ENCODE measurements at places on chromosomes 4 and X. TPM values are rescaled to one million over a fixed set of nuclear protein-coding genes. Genes with fewer than 3 reads are reported as not detected.

The RNF175 gene
- total RNA-seq: not detected

The TCEAL1 gene
- total RNA-seq: 22.8 TPM

The LINC00632 gene
- total RNA-seq: 20.6 TPM

The CTAG2 gene
- total RNA-seq: not detected

The SPOCK3 gene
- not detected for total RNA-seq

The PCDH11X gene
- total RNA-seq: not detected

The FAM184B gene
- not detected for total RNA-seq

The NXF2B gene
- not detected for total RNA-seq

The LARP1B gene
- total RNA-seq: 14.3 TPM

The DMRTC1 gene
- total RNA-seq: not detected

The MAOB gene
- total RNA-seq: not detected

The MAGEB2 gene
- total RNA-seq: not detected

The GUCY1A1 gene
- total RNA-seq: not detected

The TECRL gene
- total RNA-seq: not detected

The FGF5 gene
- total RNA-seq: 15.5 TPM

The CACNA1F gene
- not detected for total RNA-seq

The SMIM43 gene
- total RNA-seq: 3.5 TPM

The ARX gene
- total RNA-seq: not detected

The ADH4 gene
- not detected for total RNA-seq

The RBMX gene
- total RNA-seq: 254 TPM

The ADGRG4 gene
- 0.25 TPM for total RNA-seq

The GUCY1B1 gene
- 2.1 TPM for total RNA-seq

All from GM23248 (cell line).